ENCODE measurements at places on chromosomes 12 and 14.
A peak's percentile ranks its signal among the peaks of the same experiment; 100 is the strongest.

- DNase-seq, result no peak
Observed at GRCh38 chr12:77120156-77121085, 55.1 kb upstream of the E2F7 start.

DNA sequence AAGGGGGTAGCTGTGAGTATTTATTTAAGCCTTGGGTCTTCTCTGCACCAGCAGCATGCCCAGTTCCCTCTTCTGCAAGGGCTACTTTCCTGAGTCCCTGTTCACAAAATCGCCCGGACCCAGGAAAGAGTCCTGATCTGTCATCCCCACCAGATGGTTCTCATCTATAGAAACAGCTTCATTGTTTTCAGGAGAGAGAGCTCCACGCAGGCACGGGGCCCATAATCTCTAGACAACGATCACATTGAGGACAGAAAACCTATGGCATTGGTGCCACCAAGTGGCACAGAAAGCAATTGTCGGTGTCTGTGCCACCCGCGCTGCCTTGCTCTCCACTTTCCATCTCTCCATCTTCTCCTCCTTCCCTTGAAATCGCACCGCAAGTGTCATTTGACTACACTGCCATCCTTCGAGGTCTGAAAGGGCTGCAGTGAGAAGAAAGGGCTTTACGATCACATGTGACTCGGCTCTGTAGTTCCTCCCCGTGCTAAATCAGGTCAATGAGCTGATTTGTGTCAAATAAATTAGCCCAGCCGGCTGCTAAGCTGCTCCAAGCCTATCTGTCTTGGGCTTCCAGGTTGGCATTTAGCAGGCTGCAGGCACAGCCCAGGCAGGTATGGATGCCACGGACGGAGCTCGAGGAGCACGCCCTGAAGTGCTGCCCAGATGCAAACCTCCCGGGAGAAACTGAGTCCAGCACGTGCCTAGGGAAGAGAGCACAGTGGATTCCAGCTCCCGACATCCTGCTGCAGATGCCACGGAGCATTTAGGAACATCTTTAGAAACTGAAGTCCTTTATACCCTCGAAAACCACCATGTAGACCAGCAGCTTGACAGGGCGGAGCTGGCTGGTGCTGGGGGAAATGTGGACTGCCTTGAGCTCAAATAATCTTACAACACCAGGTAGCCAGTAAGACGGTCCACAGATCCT lies 28.8 kb downstream of the SPRING1 start:
- DNase-seq, result peak; percentile 36

DNA sequence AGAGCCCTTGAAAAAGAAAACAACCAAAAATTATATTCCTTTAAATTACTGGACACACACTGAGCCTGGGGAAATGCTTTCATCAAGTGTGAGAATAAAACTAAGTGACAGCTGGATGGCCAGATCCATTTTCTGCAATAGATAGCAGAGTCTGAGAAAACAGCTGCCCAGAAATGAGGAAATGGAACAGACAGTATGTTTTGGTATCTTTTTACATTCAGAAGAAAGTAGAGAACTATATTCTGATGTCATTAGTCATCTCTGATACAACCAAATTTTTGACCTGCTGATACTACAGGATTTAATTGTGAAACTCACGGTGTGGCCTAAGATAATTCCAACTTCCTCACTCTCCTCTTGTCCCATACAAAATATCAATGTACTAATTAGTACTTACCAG lies 78.2 kb downstream of the HMGA2 start:
- no peak for DNase-seq

DNA sequence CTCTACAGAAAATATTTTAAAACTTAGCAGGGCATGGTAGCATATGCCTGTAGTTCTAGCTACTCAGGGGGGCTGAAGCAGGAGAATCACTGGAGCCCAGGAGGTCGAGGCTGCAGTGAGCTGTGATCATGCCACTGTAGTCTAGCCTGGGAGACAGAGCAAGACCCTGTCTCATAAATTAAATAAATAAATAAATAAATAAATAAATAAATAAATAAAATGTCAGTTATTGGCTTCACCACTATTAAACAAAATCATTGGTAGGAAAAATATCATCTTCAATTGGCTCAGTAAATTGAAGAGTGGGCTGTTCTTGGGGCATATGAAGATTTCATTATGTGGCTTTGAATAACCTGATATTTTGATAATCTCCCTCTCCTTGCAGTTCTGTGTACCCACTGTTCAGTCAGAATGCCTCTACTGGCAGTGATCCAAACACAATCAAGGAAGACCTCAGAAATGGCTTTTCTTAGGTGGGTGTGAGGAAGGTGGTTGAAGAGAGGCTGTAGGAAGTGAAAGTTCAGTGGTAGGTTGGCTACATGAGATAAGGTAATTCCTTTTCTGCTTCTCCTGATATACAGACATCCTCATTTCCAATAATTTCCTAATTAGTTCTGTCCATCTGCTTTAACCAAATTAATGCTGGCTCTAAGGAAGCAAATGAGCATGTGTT lies 175.8 kb downstream of the MSRB3 start:
- DNase-seq, result no peak

- DNase-seq, result no peak
Observed at GRCh38 chr14:104582662-104583061, 3.1 kb downstream of the C14orf180 start.

DNA sequence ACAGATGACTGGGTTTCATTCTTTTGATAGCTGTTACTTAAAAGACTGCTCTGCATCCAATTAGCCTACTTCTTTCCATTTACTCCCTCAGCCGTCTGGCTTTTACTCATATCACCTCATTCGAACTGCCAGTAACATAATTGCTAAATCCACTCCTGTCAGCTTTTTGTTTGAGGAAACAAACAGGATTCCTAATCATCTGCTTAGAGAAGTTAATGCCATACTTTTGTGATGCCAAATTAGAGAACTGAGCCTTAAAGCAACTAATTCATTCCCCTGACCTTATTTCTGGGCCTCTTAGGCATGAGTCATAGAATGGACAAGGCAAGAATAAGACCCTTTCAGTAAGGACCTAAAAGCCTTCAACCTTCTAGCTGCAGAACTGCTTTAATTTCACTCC lies 2.9 kb downstream of the OXA1L start:
- no peak for DNase-seq

GRCh38 chr12:41777064-41777790 lies 367.4 kb downstream of the GXYLT1 start:
- no peak for DNase-seq

- peak; percentile 19 for DNase-seq
Observed at GRCh38 chr12:101490286-101490920, 15.3 kb downstream of the SPIC start.

DNA sequence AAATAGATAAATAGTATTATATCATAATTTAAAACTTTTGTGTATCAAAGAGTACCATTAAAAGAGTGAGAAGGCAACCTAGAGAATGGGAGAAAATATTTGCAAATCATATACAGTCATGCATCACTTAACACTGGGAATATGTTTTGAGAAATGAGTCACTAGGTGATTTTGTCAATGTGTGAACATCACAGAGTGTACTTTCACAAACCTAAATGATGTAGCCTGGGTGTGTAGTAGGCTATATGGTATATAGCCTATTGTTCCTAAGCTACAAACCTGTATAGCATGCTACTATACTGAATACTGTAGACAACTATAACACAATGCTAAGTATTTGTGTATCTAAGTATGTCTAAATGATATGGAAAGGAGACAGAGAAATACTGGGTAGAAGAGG lies 48.0 kb upstream of the ARID2 start:
- DNase-seq, result no peak

DNA sequence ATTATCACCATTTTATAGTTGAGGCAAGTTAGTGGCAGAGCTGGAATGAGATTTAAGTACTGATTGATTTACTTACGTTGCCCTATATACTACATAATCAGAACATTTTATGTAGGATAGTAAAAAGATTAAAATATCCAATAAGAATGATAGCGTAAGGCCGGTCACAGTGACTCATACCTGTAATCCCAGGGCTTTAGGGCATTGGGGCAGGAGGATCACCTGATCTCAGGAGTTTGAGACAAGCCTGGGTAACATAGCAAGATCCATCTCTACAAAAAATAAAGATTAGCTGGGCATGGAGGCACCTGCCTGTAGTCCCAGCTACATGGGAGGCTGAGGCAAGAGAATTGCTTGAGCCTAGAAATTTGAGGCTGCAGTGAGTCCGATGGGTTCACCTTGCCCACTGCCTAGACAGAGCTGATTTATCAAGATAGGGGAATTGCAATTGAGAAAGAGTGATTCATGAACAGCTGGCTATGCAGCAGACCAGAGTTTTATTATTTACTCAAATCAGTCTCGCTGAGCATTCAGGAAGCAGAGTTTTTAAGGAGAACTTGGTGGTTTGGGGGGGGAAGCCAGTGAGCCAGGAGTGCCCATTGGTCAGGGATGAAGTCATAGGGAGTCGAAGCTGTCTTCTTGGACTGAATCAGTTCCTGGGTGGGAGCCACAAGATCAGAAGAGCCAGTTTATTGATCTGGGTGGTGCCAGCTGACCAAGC lies 24.7 kb upstream of the SGPP1 start:
- DNase-seq, result no peak

DNA sequence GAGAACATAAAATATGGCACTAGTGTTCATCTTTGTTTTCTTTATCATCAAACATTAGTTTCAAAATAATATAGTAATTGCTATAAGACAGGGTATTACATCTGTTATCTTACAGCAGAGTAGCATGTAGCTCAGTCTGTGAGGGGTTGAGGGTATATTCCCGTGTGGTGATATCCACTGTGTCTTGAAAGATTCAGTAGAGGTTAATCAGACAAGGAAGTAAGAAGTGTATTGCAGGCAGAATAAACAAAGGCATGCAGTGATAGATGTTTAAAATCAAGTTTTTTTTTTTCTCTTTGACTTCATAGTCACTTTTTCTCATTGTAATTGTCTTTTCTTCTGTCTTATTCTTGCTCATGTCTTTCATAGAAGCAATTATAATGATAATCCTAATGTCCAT lies 48.3 kb downstream of the METTL25 start:
- DNase-seq, result no peak

GRCh38 chr12:2226641-2227040 lies 173.9 kb downstream of the CACNA1C start:
- DNase-seq, result no peak

DNA sequence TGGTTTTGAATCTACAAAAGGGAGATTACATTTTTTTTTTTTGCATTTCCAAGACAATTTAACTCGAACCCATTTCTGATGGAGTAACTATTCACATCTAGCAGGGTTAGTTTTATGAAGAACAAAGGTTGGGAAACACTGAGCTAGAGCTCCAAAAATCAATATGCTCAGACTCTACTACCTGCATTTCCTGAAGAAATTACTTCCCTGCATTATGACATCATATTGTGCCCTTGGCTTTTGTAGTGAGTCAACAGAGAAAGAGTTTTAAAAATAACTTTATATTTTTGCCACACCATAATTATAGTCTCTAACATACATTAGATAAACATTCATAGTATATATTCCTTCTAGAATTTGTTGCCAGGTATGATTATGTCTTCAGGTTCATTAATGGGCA lies 14.8 kb downstream of the GRIP1 start:
- no peak for DNase-seq

DNA sequence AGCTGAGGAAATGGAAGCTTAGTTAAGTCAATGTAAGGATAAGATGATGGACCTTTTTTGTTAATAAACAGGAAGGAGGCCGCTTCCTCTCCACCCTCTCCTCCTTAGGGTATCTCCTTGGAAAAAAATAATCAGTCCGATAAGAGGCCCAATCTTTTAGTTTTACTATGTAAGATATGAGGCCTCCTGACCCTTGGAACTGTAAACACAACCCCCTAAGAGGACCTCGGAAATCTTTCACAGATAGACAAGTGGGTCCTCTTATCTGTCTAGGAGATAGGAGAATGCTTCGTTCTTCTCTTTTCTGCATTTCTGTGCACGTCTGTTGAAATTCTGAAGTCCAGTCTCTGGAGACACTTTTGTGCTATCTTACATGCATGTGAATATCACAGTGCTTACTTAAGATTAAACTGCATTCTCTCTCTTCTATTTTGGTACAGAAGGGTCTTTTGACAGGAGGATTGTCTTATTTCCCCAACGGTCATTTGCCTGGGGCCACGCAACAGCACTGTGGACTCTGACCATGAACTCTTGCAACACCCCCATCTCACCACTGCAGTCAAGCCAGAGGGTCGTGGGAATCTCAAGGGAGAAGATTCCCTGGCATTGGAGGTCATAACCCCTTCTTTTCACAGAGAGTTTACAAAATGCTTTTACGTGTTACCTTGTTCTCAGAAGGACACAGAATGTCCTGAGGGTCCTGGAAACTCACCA lies 313.0 kb upstream of the RTL1 start:
- DNase-seq, result no peak

DNA sequence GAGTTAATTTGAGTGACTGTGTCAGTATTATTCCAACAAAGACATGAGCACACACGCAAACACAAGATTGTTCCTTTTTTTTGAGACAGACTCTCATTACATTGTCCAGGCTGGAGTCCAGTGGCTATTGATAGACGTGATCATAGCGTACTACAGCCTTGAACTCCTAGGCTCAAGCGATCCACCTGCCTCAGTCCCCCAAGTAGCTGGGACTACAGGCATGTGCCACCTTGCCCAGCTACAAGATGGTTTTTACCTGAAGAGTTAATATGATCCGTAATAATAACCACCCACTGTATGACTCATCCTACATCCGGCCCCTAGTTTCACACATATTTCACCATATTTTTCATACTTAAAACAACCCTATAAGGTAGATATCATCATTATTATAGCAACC lies 26.8 kb downstream of the BCAT1 start:
- DNase-seq, result no peak

DNA sequence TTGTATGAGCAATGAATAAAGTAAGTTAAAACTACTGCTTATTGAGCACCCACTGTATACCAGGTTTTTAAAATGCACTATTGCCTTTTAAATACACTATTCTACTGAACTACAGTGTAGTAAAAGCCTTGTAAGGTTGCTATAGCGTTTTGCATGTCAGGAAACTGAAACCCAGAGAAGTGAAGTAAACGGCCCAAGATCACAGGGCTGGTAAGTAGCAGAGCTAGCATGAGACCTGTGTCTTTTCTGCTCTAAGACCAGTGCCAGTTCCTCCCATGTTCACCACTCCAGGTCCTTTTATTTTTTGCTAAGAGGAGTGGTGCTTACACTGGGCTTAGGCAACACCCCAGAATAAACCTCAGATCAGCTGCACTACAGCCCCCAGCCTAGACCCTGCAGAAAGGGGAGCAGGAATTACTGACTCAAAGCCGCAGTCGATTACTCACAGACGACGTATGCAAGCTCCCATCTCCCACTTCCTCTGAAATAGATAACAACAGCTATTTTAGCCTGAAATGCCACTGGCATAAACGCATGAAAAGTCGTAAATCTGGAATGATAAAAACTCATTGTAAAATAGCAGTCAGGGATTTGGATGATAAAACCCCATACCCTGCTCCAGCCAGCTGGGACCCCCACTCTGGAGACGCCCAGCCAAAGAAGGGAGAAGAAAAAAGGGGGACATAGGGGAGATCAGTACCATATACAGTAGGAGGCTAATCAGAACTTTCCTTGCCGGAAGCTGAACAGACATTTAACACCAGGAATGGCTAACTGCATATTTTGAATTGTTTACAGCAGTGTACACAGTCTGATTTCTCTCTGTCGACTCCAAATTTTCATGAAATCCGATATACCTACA lies 108.3 kb downstream of the NUAK1 start:
- no peak for DNase-seq

Measured in activated naive CD8-positive, alpha-beta T cell treated with anti-CD3 and anti-CD28 coated beads for 36 hours (primary cell).